Activated CD4-positive, alpha-beta T cell treated with anti-CD3 and anti-CD28 coated beads for 4 hours (primary cell): ENCODE measurements at places on chromosomes 4 and X.

DNA sequence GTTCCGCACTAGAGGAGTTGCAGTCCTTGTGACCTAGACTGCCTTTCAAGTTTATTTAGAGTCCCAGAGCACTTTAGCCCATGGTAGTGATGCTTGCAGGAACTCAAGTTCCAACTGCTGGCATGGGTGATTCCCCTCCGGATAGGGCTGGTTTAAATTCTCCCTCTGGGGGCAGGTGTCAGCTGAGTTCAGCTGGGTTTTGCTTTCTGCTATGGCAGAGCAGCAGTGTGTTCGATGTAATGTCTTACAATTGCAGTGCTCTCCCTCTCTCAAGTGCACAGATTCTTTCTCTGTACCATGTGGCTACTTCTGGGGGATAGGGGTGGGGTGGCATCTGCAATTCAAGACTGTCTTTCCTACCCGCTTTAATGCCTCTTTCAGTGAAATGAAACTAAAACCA lies 164.8 kb upstream of the ZIC3 start:
- DNase-seq, result no peak

DNA sequence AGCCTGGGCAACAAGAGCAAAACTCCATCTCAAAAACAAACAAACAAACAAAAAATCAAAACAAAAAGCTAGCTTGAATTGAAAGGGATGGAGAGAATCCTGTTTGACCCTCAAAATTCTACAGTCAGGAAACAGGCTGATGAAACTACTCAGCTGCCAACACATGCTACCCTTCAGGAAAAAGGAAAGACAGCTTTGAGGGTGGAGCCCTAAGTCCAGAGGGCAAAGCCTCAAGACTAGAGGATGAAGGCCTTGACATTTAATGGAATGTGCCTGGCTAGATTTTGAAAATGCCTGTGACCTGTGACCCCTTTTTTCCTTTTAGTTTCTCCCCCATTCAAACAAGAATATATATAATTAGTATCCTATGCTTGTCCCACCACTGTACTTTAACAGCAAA lies 27.1 kb downstream of the MORC4 start:
- no peak for DNase-seq

GRCh38 chr4:82561786-82562563 lies at the start of gene TMEM150C:
Gene TMEM150C (minus strand): TSS chr4:82561988. CDS start chr4:82504657, 57,331 bp downstream.
- DNase-seq, result no peak

GRCh38 chr4:188031751-188032150 lies 36.2 kb downstream of the ZFP42 start:
- DNase-seq, result no peak

- no peak for DNase-seq
Measured at GRCh38 chr4:31126881-31127398, 406.8 kb downstream of the PCDH7 start.

- DNase-seq, result no peak
Measured at GRCh38 chrX:47648376-47648775, 2.0 kb downstream of the ELK1 start.

DNA sequence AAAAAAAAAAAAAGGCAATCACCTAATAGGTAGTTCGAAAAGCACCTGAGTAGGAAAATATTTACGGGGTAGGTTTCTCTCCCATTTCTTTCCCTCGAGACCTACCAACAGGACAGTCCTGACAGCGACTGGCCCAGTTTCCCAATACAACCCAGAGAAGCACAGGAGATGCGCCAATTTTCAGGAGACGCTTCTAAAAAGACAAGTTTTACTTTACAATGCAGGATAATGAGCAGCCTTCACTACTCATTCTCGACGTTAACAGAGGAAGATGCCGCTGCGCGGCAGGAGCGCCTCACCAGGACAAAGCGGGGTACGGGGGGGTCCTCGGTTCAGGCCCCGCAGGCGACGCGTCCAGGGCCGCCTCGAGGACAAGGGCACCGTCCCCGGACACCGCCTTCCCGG lies 708 bp downstream of the BCLAF3 start:
- no peak for DNase-seq

DNA sequence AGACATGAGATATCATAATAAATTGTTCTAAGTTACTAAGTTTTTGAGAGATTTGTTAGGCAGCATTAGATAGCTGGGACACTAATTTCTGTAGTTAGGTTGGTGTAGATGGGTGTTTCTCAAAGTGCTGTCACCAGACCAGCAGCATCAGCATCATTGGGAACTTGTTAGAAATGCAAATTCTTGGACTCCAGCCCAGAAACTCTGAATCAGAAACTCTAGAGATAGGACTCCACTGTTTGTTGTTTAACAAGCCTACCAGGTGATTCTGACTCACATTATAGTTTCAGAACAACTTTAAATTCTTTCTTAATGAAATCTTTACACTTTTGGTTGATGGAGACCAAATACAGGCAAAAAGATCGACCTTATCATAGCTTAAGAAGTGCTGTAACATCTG lies 173.7 kb downstream of the PABPC4L start:
- no peak for DNase-seq

DNA sequence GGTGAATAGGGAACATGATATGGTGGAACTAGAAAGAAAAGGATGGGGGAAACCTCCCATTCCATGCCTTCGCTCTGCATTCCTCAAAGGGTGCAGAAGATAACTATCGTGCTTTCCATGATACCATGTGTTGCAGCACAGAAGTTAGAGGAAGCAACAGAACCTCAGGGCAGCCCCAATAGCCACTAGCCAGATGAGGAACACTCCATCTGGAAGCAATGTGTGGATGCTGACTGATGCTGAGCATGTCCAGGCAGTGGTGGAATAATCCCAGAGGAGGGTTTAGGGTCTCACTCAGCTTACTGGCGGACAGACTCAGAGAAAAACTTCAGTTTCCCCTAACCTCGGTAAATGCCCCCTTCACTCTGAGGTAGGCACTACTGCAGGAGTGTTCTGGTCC lies 7.5 kb downstream of the SMIM10 start:
- no peak for DNase-seq

DNA sequence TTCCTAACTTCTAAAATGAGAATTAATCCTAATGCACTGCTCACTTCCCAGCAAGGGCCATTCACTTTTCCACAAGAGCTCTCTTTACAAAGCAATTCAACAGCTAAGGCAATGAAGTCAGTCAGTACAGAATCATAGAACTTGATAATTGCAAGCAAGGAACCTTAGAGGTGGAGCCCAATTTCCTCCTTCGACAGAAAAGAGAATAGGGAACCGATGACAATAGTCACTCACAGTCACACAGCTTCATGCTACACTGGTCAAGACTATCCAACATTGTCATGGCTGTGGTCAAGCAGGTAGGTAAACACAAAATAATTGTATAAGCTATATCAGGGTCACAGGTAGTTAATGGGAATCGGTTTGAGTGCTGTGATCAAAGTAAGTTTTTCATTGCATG lies 90.0 kb downstream of the ELOVL6 start:
- no peak for DNase-seq

DNA sequence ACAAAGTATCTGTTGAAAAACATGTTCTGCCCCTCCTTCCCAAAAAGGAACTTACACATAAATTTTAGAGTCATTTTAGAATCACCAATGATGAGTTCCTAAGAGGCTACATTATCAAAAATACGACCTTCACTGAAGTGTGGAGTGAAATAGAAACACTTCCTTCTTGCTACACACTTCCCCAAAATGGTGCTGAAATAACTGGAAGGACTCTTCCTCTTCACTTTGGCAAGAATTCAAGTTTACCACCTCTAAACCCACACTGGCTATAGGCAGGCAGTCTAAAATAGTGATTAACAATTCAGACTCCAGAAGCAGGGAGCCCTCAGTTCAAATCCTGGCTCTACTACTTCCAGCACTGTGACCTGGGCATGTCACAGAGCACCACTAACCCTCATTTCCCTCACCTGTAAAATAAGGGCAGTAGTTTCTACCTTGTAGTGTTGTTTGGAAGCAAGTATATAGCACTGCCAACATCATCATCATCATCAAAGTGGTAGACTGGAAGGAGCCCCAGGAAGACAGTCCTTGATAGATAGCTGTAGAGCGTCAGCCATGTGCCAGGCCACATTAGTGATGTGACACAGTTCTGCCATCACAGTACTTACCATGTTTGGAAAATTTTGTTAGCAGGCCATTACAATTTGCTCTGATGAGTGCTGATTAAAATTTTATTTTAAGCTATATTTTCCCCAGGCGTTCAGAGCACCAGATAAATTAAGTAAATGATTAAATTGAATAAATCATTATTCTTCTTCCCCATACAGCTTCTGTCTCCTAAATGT lies 103.3 kb downstream of the PARM1 start:
- DNase-seq, result no peak

DNA sequence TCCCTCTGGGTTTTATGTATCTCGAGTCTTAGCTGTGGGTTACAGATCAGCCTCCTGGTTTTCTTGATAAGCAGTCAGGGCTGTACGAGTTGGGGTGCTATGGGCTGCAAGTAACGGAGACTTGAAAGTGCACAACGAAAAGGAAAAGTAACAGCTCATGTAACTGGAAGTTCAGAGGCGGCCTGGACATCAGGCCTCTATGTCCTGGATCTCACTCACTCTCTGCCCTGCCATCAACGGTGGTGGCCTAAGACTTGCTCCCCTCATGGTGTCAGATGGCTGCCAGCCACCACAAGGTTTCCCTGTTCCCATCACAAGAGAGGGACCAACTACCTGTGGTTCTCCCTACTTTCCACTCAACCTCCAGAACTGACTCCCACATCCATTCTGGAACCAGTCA lies 4.8 kb downstream of the PPP2R2C start:
- no peak for DNase-seq

GRCh38 chr4:108709722-108710121 lies 53.1 kb downstream of the ETNPPL start:
- DNase-seq, result no peak

- no peak for DNase-seq
Measured at GRCh38 chrX:459611-460010, 72.9 kb upstream of the PPP2R3B start.

DNA sequence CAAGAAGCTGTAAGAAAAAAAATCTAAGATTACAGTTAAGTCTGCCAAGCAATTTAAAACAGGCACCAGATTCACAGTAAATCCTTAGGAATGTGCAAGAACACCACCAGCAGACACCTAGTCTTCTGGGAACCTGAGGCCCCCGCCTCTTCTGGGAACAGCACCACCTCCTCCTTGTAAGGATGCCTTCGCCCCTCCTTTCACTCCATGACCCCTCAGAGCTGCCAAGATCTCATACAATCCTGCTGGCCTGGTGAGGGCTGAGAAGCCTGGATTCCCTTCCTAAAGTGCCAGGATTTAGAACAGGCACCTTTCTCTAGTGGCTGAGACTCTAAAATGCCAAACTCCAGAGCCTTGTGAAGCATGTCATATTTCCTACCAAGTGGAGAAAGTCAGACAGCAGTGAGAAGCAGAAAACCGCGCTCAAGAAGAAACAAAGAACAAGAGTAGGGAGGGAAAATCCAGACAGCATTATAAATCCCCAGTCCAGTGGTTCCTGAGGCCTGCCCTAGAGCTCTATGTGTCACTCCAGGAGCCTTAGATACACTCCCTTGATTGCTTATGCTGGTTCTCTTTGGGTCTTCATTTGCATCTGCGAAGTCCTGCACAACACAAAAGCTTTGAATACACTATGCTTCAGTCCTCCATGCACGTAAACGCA lies 166.4 kb downstream of the TSPAN5 start:
- DNase-seq, result no peak

DNA sequence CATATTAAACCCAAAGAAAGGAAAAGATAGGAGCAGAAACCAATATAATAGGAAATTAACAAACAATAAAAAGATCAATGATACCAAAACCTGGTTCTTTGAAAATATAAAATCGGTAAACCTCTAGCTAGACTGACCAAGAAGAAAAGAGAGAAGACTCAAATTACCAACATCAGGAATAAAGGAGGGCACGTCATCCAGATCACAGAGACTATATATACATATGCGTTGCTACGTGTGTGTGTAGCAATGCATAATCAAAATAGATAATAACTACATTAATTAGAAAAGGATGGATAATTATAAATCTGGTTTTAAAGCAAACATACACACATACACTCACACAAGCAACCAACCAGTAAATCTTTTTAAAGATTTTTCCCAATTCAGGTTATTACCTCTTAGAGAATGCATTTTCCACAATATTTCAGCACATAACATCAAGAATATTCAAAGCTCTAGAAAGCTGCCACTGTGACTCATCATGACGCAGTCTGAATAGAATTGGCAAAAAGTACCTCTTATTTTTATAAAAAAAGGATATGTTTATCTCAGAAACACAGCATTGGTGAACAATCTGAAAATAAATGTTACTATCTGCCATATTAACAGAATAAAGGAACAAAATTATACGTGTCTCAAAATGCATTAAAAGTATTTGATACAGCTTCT lies 41.4 kb upstream of the USP9X start:
- DNase-seq, result no peak

- DNase-seq, result no peak
Measured at GRCh38 chr4:101014417-101014816, 332.9 kb downstream of the PPP3CA start.
